Osteocyte (in vitro differentiated cells): ENCODE measurements at places on chromosomes 7 and 10. TPM values are rescaled to one million over a fixed set of nuclear protein-coding genes. Genes with fewer than 3 reads are reported as not detected.

- no peak for DNase-seq
These were observed 82.5 kb downstream of the VWDE start for GRCh38 chr7:12320987-12321647.

GRCh38 chr7:155455132-155455693, 2.7 kb upstream of the EN2 start:
- DNase-seq, result no peak

- DNase-seq, result no peak
These were observed 12.3 kb downstream of the LRIT2 start for GRCh38 chr10:84213076-84213475.

DNA sequence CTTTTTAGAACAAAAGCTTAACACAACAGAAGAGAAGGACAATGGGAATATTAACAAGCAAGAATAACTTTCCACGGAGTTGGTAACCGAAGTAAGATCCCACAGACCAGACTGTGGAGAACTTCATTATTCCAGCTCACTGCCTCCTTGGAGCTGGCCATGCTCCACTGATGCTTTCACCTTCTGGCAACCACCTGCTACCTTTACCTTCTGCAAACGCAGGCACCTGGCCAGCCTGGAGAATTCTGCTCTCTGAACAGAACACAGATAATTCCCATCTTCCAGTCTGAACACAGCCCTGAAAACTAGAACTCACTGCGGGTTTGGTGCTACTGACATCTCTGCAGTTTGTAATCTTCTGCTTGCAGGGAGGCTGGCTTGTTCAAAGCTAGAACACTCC, 66.5 kb downstream of the JAZF1 start:
- no peak for DNase-seq

The ADAM12 gene
- total RNA-seq, result 41.7 and 45.6 TPM in 2 replicates

The STK31 gene
- total RNA-seq, result 0.35 TPM in 1 of 2 replicates, not detected in the other

DNA sequence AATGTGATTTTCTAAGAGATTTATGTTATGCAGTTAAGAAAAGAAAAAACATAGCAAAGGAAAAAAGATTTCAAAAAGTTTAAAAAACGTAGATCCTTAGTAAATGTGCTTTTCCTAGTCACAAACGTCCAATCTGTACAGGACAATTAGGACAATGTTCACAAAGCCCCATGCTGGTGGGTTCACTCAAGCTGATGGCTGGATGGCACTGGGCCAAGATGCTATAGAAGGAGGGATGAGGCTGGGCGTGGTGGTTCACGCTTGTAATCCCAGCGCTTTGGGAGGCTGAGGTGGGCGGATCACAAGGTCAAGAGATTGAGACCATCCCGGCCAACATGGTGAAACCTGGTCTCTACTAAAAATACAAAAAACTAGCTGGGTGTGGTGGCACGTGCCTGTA, 22.1 kb downstream of the SVIL start:
- DNase-seq, result peak; percentile 51

DNA sequence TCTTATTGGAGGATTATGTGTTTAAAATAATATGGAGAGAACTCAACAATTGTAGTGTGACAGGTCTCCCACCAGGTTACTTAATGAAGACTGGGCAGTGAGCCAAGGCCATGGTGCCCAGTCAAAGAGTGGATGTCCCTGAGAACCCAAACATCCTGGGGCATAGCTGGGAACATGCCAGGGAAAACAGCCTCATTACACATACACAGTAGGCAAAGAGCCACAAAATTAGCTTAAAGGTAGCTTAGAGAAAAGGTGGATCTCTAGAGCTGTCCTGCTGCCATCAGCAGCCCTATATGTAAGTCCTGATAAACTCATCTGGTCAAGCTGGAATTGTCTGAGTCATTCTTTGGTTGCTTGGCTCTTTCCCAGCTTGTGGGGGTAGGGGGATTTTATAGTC, 287.8 kb downstream of the PHF14 start:
- DNase-seq, result no peak

The SEMA3A gene
- total RNA-seq, result 2.4 and 3.7 TPM in 2 replicates

The POLL gene
- 35.0 and 36.8 TPM in 2 replicates for total RNA-seq

GRCh38 chr7:25069900-25070443, 55.1 kb downstream of the CYCS start:
- no peak for DNase-seq

DNA sequence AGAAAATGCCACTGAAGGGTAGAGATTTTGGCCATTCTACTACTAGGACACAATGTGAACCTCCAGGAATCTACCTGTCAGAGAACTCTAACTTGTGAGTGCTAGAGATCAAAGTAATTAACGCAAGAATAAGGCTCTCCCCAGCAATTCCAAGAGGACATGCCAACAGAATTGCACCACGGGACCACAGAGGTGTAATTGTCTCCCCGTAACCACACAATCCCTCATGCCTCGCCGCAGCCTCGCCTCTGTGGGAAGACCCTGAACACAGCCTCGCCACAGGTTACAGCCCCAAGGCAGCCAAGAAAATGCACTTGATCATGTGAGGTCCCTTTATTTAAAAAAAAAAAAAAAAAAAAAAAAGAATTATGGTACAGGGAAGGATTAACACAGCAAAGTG, 29.5 kb downstream of the CDCA7L start:
- no peak for DNase-seq

GRCh38 chr7:73353243-73353642, 25.3 kb downstream of the FKBP6 start:
- no peak for DNase-seq

DNA sequence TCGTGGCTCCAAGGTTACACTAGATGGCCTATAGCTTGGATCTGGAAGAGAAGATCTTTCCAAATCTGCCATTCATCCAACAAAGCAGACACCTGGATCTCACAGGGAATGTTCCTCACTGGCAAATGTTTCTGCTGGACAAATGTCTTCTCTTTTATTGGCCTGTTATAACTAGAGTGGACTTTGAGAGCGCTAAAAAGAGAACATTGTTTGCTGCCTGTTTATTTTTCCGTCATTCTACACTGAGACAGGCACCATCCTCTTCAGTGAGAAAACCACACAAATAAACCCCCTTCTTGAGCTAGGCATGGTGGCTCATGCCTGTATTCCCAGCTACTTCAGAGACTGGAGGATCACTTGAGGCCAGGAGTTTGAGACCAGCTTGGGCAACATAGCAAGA, 206.9 kb downstream of the CREB5 start:
- DNase-seq, result no peak

GRCh38 chr7:155653803-155654202, 9.3 kb downstream of the RBM33 start:
- DNase-seq, result no peak

- no peak for DNase-seq
These were observed 22.0 kb downstream of the VWA2 start for GRCh38 chr10:114261076-114261475.

DNA sequence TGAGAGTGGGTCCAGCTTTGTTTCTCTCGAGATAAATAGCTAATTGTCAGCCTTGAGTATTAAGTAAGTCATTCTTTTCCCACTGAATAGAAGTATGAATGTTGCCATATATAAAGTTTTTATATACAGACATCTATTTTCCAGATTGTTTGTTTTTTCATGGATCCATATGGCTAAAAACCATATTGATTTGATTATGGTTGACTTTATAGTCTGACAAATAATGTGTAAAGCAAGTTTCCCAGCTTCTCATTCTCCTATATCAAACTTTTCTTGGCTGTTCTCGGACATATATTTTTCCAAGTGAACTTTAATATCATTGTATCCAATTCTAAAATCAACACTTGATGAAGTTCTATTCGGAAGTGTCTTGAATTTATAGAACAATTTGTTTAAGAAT, 352.4 kb upstream of the MEOX2 start:
- DNase-seq, result no peak

DNA sequence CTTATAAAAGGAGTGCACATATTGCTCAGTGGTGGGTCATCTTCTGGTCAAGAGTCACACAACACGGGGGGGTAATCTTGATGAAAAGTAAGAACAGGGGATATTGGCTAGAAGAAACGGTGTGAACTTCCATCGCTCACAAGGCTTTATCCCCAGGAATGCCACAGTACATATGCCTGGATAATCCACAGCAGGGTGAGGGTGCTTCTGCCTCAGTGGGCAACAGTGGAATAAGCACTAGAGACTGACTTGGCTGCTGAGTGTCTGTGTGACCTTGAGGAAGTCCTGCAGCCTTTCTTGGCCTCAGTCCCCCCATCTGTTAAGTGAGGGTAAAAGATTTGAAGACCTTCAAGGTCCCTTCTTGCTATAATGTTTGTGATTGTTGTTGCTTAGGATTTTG, 44.9 kb upstream of the SHH start:
- peak; percentile 56 for DNase-seq

The CYP3A7 gene
- not detected in 2 replicates for total RNA-seq

The TCERG1L gene
- not detected in 2 replicates for total RNA-seq

The ZNF804B gene
- not detected in 2 replicates for total RNA-seq

DNA sequence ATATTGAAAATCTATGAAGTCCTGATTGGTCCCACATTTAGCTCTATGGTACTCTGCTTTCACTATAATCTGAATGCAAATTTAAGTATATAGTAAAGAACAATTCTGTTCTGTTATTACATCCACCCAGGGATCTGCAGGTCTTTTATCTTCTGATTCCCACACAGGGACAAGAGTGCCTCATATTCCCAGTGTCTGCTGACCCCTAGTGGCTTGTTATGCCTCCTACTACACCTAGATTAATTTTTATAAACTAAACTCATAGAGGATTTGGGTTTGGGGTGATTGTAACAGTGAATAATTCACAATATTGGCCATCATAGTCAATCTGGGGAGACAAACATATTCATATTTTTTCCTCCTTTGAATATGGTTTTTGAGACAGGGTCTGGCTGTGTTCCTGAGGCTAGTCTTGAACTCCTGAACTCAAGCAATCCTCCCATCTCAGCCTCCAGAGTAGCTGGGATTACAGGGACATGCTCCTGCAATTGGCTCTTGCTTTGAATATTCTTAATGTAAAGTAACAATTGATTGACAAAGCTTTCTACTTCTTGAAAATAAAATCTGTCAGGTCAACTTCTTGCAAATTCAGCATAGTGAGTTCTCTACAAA, 282.1 kb downstream of the KCND2 start:
- no peak for DNase-seq

DNA sequence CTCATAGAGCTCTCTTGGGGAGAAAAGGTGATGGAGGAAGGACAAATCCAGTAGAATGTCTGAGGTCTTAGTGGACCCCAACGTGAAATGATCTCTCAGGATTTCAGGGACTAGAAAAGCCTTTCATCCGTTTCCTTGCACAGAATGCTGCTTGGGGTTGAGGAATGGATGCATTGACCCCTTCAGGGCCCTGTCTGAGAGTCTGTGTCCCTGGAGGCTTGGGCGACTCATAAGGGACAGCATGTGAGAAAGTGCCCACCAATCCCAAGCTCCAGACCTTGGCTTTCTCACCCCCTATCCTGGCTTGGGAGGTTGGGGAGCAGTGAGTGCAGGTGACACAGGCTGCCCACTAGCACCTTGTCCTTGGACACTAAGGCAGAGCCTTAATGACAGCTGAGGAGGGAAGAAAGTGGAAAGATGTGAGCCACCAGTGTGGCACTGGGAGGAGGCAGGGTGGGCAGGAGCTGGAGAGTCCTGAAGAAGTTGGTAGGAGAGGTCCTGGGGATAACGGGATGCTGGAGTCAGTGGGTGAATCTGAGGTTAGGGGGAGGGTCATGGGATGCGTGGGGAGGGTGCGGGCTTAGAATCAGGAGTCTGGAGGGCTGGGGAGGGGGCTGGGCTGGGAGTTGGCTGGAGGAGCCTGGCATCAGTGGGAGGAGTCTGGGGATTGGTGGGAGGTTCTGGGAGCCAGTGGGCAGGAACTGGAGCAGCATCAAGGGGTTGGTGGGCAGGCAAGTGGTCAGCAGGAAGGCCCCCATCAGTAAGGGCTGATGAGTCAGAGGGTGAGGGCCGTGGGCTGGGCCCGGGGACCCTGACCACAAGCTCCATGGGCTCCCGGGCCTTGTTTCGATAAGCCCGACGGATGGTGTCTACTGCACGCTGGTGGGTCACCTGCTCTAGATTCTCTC, 8.6 kb downstream of the LZTS2 start:
- no peak for DNase-seq

The PDSS1 gene
- 3.4 and 3.8 TPM in 2 replicates for total RNA-seq

GRCh38 chr10:25017154-25017590, 760 bp downstream of the THNSL1 start:
- no peak for DNase-seq

The ESYT2 gene
- 146 and 156 TPM in 2 replicates for total RNA-seq

The DDIT4 gene
- 288 and 290 TPM in 2 replicates for total RNA-seq

The MOGAT3 gene
- total RNA-seq, result not detected in 2 replicates

The RELN gene
- total RNA-seq, result 0.19 and 0.52 TPM in 2 replicates

DNA sequence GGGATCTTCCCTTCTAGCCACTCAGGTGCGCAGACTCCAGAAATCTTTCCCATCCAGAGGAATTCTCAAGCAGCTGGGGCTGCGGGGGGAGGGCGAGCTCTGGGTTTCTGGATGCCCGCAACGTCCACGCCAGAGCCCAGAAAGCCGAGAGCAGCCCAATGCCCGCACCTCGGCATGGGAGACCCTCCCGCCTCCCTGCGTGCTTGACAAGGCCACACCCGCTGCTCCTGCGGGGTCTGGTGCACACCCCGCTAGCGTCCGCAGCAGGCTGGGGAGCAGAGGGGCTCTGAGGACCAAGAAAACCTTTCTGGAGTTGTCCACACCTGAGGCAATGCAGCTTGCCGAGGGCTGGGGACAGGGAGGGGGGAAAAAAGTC, 66.2 kb downstream of the SLC29A4 start:
- no peak for DNase-seq

DNA sequence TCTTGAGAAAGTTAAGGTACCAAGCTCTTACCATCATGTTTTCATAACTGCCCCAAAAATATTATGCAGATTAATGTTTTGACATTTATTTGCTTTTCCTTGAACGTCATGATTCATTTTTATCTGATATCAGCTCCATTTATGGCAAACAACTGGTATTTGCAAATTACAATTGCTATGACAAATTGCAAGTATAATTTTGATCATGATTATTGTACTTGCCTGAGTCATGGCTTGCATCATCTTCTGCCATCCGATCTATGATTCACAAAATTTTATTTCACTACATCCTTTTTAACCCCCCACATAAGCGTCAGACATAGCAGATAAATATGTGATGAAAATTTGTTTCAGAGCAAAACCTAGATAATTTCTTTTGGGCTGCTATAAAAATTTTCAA, 155.0 kb downstream of the STK31 start:
- DNase-seq, result no peak

The INHBA gene
- total RNA-seq, result 198 and 199 TPM in 2 replicates

DNA sequence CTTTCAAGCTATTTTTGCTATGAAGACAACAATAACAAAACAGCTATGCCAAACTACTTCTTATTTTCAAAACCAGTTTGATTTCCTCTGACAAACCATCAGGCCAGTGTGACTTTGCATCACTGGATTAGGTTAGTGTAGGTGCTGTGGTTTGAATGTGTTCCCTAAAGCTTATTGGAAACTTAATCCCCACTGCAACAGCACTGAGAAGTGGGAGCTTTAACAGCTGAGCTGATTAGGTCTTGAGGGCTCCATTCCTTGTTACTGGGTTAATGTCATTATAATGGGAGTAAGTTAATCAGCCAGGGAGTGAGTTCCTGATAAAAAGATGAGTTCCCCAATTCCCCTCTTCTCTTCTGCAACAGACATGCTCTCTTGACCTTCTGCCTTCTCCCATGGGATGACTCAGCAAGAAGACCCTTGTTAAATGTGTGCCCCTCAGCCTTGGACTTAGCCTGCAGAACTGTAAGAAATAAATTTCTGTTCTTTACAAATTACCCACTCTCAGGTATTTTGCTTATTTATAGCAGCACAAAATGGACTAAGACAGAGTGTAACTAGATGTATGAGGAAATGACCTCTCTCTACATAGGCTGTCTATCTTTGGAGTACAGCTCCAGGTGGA, 186.8 kb downstream of the CTTNBP2 start:
- no peak for DNase-seq

GRCh38 chr7:150957133-150958020, 20.7 kb downstream of the KCNH2 start:
- no peak for DNase-seq

The AKR1C1 gene
- total RNA-seq, result 0.67 and 0.84 TPM in 2 replicates

- DNase-seq, result no peak
These were observed 84.8 kb downstream of the TRIL start for GRCh38 chr7:28873365-28873764.
